M059J (cell line): ENCODE measurements at places on chromosomes 11 and 22. TPM values are rescaled to one million over a fixed set of nuclear protein-coding genes. Genes with fewer than 3 reads are reported as not detected.

HBB gene
- total RNA-seq: not detected in 2 replicates

GUCY1A2 gene
- 0.39 and 1.1 TPM in 2 replicates for total RNA-seq

DNA sequence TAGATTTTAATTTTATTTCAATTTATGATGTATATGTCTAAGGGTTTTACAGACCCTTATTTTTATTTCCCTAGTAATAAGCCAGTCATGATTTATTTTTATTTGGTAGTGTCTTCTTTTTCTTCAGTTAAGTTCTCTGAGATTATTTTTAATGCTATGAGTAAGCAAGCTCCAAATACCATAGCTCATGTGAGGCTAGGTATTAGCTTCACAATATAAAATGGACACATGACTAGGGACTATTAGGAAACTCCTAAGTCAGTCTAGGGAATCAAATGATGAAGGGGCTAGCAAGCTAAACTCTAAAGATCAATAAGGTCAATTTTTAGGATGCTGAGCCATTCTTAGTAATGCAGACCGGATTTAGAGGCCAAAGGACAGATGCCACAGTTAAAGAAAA, 45.9 kb downstream of the CKAP5 start:
- no peak for DNase-seq

- DNase-seq: no peak
Measured at GRCh38 chr11:124762105-124762623, at the start of gene ESAM. ESAM (minus strand) TSS chr11:124762290; CDS start chr11:124762154, 136 bp downstream.

- no peak for DNase-seq
Measured at GRCh38 chr11:68550485-68550817, 89.9 kb downstream of the PPP6R3 start.

GRCh38 chr22:32951076-32951806, 106.9 kb downstream of the SYN3 start:
- DNase-seq: no peak
